ENCODE measurements at places on chromosomes 1 and 21.

DNA sequence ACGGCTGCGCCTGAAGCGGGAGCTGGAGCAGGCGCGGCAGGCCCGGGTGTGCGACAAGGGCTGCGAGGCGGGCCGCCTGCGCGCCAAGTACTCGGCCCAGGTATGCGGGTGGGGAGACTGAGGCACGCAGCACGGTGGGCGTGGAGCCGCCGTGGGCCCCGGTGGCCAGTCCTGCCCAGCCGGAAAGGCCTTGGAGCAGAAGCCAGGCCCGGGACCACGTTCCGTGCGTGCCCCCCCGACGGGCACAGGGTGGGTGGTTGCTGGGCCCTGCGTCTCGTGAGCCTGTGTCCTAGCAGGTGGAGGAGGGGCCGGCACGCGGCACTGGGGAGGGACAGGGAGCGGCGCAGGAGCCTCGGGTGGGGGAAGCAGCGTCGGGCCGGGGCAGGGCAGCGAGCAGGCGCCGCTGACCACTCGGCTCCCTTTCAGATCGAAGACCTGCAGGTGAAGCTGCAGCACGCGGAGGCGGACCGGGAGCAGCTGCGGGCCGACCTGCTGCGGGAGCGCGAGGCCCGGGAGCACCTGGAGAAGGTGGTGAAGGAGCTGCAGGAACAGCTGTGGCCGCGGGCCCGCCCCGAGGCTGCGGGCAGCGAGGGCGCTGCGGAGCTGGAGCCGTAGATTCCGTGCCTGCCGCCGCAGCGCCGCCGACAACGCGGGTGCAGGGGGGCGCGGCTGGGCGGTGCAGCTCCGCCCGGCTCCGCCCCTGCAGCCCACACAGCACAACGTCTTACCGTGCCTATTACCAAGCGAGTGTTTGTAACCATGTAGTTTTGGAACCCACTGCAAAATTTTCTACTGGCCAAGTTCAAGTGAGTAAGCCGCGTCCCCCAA lies 78.2 kb downstream of the SKI start:
- no peak for DNase-seq

DNA sequence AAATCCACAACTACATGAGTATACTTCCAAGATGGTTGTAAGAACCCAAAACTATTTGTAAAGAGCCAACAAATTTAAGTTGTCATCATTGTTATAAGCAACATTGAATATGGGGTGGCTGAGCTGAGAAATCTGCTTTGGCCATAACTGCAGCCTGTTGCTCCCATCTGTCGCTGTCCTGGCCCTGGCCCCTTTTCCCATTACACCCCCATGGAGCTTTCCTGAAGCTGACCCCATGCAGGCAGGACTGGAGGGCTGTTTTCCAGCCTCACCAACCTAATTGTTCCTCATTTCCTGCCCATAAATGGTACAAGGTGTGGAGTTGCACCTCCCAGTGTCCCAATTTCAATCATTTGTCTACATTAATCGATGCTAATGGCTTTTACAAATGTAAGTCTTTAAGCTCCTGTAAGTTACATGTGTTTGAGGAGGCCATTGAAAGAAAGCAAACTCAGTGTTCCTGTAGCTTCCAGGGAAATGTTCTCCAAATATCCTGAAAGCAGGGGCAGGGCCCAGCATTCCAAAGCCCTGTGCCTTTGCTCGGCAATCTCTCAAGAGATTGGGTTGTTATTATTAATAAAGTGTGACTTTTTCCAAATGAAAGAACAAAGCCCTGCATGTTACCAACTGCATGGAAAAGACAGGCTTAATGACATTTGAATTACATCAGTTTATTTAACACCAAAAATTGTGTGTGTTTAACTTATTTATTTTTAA lies 545.9 kb downstream of the PLPP3 start:
- no peak for DNase-seq

GRCh38 chr1:43722810-43723209 lies 15.5 kb downstream of the ST3GAL3 start:
- DNase-seq: no peak

GRCh38 chr1:211327346-211327921 lies 801 bp downstream of the TRAF5 start:
- DNase-seq: no peak

- no peak for DNase-seq
Observed at GRCh38 chr1:25610822-25611630, 5.6 kb upstream of the MAN1C1 start.

- DNase-seq: no peak
Observed at GRCh38 chr1:17935230-17935629, 172.4 kb upstream of the IGSF21 start.

- DNase-seq: no peak
Observed at GRCh38 chr1:44283524-44284173, 70.4 kb downstream of the DMAP1 start.

DNA sequence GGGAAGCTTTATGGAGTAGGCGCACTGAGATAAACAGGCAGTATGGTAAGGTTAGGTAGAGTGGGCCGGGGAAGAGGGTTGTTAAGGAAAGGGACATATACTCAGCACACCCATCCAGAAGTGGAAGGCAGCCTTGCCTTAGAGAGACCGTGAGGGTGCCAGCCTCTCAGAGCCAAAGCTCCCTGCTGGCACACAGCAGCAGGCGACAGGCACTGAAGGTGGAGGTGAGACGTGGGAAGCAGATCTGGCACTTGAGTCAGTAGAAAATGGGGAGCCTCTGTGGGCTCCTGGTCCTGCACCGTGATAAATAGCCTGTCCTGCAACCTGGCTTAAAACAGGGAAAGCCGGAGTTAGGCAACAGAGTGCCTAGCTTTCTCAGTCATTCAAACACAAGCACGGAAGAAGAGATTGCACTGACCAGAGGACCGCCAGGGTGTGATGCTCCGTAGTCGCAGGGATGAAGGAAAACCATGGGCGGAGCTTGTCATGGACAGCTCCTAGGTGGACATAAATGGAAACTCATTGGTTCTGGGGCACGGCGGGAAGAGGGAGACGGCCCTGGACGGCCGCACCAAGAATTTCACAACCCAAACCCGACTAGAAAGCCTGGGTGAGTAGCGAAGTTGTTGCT lies 15.5 kb downstream of the KCNK1 start:
- DNase-seq: no peak

GRCh38 chr21:41698071-41698470 lies 68.8 kb downstream of the RIPK4 start:
- no peak for DNase-seq

GRCh38 chr1:204192589-204193352 lies 3.5 kb downstream of the KISS1 start:
- no peak for DNase-seq

DNA sequence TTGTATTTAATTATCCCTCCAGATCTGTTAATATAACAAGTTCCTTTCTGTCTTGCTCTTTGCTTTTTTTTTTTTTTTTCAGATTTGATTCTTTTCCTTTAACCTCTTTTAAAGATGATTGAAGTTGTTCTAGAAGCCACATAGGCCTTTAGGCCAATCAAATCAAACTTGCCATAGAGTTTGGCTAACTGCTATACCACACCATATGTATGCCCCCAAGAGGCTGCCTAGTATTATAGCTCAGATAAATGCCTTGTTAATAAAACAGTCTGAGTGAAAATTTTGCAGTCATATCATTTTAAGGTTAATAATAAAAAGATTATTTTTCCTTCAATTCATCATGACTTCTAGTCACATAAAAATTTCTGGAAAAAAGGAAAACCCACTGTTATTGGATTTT lies 696.0 kb upstream of the CHRM3 start:
- DNase-seq: no peak

GRCh38 chr1:190377294-190377693 lies 100.4 kb downstream of the BRINP3 start:
- no peak for DNase-seq

DNA sequence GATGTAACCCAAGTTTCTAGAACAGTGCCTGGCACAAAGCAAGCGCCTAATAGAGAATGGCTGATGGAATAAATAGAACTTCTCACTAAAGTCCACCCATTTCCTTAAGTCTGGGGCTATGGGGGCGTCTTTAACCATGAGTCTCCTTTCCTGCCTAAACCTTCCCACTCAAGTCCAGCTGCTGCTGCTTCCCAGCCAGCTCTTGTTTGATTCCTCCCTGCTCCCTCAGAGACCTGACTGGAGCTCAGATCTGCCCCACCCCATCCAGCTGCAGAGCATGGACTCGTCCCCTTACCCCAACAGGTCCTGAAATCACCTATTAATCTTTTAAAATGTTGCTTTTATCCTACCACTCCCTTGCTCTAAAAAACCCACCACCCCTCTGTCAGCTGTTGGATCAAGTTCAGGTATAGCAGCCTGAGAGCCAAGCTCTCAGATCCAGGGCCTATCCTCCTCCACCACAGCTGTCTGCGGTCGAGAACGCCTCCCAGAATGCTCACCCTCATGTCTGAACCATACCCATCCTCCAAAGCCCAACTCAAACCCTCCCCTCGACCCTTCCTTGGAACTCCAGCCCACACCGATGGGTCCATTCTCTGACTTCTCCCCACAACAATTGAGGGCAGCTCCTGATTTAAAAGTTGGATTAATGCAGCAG lies 12.8 kb upstream of the GALNT2 start:
- DNase-seq: no peak

Data from hypothalamus (tissue), 51 donors.